A673 (cell line): ENCODE measurements at places on chromosomes 4 and X. TPM values are rescaled to one million over a fixed set of nuclear protein-coding genes. Genes with fewer than 3 reads are reported as not detected.

The NLRP2B gene
- not detected in 2 replicates for total RNA-seq

The TCEANC gene
- 3.1 and 3.9 TPM in 2 replicates for total RNA-seq

DNA sequence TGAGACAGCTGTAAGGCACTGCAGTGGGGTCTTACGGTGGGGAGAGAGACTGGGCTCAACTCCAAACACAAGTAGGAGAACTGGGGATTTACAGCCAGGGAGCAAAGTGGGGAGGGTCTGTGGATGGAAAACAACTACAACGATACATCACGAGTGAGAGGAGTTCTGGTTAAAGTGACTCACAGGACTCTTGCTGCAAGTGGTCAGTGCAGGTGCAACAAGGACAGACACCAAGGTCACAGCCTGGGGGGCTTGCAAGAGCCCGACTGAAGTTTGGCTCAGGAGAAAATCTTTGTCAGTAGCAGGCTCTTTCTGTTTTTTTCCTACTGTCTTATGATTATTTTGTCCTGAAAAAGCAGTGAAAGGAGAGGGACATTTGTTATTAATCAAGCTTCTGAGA is 10.1 kb upstream of the FAT1 start:
- no peak for DNase-seq

GRCh38 chr4:58286335-58286734 is 1176.2 kb upstream of the IGFBP7 start:
- DNase-seq, result no peak

GRCh38 chrX:54193085-54193821 is 10.2 kb upstream of the FAM120C start:
- no peak for DNase-seq

GRCh38 chrX:1002611-1003010 is 209.8 kb downstream of the CRLF2 start:
- no peak for DNase-seq

DNA sequence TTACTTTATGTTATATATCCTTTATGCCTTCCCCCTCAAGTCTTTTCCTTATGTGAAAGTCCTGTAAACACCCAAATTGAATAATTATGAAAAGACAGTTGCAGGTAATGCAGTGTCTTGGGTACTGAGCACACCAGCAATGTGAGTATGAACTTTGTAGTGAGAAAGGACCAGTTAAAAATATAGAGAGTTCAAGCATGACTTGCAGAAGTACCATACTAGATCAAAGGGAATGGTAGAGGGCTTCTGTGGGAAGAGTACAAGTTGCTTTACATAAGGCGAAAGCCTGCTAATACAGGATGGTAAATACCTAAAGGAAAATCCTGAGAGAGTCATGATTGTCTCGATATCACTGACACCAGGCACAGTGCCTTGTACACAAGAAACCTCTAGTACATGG is 25.7 kb downstream of the KIAA0232 start:
- no peak for DNase-seq

The NEIL3 gene
- 21.9 and 24.0 TPM in 2 replicates for total RNA-seq

- no peak for DNase-seq
These were observed 55.7 kb downstream of the DCHS2 start for GRCh38 chr4:154435895-154436294.

GRCh38 chr4:7932287-7932686 is 7.4 kb downstream of the AFAP1 start:
- DNase-seq, result no peak

The HOPX gene
- not detected in 2 replicates for total RNA-seq

DNA sequence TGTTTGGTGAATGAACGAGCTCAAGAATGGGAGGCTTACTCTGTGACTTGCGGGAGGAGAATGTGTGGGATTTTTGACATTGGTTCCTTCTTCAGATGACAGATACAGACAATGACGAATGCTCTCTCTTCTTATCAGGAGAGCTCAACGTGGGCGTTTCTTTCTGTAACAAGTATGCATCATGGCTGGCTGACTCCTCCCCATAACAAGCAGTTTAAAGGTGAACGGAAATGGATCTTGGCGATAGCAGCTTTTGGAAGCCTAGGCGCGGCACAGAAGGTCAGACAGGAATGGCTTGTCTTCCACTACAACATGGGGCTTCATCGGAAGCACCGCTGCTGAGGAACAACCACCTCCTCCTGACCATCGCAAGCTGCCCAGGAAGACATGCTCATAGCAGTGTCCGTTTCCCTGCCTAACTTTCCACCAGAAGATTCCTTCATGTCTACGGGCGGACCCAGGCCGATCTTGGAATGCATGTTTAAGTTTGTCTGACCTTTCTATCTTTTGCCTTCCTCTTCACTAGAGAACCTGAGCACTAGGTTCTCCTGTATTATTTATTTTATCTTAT is 18.3 kb upstream of the ACSL1 start:
- no peak for DNase-seq

The HTN1 gene
- not detected in 2 replicates for total RNA-seq

GRCh38 chrX:49754233-49754857 is 58.6 kb upstream of the PAGE1 start:
- peak; percentile 57 for DNase-seq

The PRSS12 gene
- 3.1 and 4.7 TPM in 2 replicates for total RNA-seq

The GPM6B gene
- 7.6 and 9.5 TPM in 2 replicates for total RNA-seq

DNA sequence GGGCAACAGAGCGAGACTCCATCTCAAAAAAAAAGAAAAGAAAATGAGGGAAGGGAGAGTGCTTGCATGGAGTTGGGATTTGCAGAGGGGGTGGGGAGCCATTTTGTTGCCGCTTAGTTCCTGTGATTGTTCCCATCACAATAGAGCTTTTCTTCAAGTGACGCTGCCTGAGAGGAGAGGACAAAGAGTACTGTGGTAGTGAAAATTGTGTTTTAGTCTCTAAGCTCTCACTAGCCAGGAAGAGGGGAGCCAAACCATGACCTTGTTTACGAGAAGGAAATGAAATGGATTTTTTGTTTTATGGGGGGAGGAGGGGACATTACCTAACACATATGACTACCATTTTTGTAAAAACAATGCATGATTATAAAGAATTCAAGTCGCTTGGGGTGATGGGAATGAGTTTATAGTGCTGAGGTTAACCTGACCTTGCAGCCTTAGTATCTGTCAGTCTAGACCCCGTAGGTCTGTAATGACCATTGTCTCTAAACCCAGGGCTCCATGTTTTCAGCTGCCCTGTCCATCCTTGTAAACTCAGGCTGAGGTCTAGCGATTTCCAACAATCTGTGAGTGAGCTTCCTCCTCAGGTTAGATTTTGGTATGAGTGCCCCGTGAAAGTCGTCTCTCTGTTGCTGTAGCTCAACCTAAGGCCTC is 18.8 kb downstream of the SRD5A3 start:
- no peak for DNase-seq

GRCh38 chr4:1629699-1630083 is 54.4 kb downstream of the FAM53A start:
- DNase-seq, result no peak

- DNase-seq, result no peak
These were observed 153.0 kb upstream of the SCML1 start for GRCh38 chrX:17584248-17584681.

DNA sequence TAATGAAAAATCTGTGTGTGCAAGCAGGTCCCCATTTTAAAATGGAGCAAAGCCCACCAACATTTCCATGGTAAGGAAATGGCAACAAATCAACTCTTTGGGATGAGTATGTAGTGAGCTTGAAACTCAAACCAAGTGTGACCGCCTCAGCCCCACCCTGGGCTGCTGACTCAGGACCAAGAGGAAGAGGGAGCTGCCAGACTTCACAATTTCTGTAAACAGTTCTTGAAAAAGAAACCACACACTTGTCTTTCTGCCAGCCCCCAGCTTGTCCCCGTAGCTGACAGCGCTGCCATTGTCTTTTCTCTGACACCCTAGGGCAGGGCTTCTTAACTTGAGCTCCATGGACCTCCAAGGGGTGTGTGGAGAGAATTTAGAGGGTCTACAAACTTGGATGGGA is 10.3 kb downstream of the RTL5 start:
- peak; percentile 39 for DNase-seq

DNA sequence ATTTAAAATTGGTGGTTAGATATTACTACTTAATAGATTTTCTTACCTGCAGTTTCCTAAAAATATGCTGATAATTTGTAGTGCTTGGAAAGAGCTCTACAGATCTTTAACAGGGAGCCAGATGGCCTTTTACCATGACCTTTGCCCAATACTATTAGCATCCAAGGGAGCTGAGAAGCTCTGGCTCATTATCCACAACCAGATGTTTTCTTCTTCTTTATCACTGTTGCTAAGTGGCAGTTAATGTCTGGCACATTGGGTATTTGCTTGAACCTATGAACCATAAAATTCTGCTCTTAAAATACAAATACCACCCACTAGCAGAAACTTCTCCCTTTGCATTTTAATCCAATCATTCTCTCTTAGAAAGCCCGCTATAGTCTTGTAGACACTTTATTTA is 1480.3 kb downstream of the C4orf33 start:
- peak; percentile 40 for DNase-seq

DNA sequence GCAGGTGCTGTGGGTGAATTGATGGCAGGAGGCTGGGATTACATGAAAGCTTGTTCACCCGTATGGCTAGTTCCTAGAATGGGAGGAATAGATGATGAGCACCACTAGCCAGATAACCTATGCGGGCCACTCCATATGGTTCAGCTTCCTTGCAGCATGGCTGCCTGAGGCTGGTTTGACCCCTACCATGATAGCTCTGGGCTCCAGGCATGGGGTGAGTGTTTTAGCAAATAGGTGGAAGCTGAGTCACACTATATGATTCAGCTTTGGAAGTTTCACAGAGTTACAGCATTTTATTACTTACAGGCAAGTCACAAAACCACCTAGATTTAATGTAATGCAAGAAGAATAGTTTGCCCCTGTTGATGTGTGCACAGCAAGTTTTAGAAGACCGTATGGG is 603.2 kb downstream of the STIM2 start:
- no peak for DNase-seq

The TEX13C gene
- 0.07 TPM in 1 of 2 replicates, not detected in the other for total RNA-seq

- DNase-seq, result no peak
These were observed 1157.6 kb upstream of the TENM3 start for GRCh38 chr4:181085557-181085956.
